GDM1 (cell line): ENCODE measurements at places on chromosomes 4 and X.

DNA sequence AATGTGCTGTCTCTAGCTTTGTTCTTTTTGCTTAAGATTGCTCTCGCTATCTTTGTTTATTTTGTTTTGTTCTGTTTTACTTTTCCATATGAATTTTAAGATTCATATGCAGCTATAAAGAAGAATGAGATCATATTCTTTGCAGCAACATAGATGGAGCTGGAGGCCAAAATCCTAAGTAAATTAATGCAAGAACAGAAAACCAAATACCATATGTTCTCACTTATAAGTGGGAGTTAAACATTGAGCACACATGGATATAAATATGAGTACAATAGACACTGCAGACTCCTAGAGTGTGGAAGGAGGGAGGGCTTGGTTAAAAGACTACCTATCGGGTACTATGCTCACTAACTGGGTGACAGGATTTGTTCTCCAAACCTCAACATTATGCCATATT is 237.8 kb downstream of the TRAM1L1 start:
- no peak for DNase-seq

GRCh38 chrX:43467608-43468234 is 188.4 kb upstream of the MAOA start:
- DNase-seq, result no peak

DNA sequence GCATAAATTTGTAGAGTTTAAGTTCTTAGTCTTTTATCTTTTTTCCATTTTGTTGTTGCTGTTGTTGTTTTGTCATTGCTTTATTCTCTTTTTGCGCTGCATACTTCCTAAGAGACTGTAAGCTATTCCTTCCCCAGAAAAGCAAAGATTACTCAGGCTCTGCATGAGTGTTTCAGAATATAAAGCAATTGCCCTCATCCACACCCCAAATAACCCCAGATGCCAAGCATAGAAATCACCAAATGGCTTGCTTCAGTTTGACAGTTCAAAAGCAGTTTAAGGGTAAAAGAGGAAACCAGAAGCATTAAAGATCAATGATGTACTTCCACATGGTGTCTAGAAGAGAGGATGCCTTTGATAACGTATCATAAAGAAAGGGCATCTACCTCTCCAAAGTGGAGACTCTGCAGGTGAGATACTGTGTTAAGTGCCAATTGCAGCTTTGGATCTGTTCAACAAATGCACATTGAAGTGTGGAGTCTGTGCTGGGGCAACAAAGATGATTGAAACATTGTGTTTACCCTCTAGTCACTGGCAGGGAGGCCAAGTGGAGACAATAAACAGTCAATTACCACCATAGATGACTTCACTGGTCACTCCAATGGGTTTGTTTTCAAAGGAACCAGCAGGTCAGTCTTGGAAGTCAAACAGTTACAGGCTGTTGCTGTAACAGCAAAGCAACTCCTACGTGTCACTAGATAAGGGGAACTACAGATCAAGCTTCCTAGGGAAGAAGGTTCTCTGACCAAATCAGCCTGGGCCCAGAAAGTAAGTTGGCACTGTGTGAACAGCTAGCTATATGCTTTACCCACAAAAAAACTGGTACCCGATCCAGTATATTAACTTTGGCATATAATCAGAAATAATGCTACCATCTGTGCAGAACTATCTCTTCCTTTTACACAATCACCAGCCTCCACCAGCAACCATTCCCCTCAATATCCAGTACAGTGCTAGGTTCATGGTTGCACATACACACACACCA is 40.6 kb upstream of the IL21 start:
- DNase-seq, result peak; percentile 3

- no peak for DNase-seq
Observed at GRCh38 chr4:125319311-125319710, 4.6 kb downstream of the FAT4 start.

DNA sequence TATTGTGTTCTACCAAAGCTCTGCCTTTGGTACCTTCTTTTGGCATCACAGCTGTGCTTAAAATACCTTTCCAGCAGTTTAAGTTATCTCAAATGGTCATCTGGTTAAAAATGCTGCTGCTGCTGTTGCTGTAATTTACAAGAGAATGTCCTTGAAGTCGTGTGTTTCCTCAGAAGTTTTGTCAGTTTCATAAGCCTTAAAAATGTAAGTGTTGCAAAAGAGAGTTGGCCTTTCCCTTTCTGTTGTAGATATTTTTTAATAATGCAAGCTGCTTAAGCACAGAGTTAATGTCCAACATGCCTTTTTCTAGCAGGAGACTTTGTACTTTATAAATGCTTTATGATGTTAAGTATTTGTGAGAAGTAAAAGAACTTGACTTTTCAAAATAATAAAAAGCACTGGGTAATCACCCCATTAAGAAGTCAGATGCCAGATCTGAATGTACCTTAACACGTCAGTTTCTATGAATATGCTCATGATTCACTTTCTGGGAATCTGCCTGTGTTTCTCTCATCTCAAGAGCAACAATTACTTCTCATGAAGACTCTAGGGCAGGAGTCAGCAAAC is 35.3 kb upstream of the TENM3 start:
- no peak for DNase-seq

DNA sequence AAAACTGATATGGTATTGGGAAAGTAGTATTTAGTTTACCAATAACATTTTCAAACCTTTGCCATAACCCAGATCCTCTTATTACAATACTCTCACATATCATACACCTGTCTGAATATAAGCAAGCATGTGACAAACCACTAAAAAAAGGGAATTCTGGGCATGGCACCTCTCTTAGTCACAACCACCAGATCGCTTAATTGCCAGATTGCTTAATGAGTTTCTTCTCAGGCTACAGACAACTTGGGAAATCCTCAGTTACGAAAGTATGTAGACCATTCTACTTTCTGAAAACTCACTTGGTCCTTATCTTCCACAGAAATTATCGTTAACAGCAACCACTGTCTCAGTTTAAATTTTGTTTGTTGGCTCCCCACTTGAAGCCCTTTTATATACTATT is 2.1 kb downstream of the NAF1 start:
- no peak for DNase-seq

DNA sequence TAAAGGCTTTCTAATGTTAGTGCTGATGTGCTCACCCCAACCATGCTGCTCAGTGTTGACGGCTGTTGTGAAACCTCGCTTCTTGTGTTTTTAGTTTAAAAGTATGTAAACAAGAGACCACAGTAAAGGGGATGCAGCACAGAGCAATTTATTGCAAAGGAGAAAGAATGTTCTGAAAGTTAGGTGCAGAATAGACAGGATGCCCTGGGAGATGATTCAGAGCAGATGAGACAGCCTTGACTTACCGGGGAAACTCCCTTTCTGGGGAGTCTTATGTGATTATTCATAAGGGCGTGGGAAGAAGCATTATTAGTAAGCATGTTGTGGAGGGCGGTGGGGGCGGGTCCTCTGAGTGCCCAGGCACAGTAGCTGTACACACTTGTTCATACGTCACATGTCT is 47.7 kb downstream of the EVC start:
- no peak for DNase-seq

DNA sequence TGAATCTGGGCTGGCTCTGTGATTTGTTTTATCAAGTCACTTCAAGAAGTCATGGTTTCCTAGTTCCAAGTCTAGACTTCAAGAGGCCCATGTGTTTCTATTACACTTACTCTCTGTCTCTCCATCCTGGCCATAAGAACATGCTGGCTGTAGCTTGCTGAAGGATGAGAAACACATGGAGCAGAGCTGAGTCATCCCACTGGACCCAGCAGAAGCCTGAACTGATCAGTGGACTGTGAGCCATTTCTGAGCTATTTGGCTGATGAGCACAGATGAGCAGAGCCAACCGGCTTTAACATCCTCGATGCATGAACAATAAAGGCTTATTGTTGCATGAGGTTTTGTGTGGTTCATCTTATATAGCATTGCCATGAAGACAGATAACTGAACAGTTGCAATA is 290.6 kb upstream of the BOD1L1 start:
- no peak for DNase-seq

- DNase-seq, result no peak
Observed at GRCh38 chrX:635428-636090, 5.0 kb downstream of the SHOX start.

- no peak for DNase-seq
Observed at GRCh38 chrX:39679497-39680157, 418.1 kb downstream of the BCOR start.

DNA sequence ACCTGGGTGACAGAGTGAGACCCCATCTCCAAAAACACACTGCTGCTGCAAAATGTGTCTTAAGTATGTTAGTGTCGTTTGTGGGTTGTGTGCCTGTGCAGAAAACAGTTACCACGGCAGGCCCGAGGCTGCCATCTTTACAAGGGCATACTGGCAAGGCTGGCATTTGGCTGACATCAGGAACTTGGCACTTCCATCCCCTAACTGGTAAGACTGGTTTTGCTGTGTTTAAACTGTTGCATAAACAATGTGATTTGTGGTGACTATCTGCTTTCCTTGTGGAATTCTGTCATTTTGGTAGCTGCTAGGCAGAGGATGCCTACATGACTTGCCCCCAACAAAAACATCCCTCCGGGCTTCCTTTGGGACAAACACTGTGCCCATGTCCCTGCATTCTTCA is 12.3 kb downstream of the LRP2BP start:
- DNase-seq, result no peak

- DNase-seq, result no peak
Observed at GRCh38 chr4:155371432-155372043, 5.2 kb downstream of the MAP9 start.

- no peak for DNase-seq
Observed at GRCh38 chrX:42028109-42028508, 104.8 kb upstream of the CASK start.

DNA sequence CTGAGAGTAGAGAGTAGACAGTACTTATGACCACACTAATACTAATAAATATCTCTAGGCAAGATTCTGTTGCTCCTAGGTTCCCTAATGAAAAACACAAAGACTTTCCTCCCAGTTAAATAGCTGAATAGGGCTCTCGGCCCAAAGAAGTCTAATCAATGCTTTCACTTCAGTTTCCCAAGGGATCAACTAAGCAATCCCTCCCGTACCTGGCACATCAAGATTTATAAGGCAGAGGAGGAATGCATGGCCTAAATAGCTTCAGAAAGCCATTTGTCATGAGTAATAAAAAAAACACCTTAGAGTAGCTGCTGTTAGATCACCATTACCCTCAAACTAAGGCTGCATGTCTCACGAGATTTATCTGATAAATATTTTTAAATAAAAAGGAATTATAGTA is 56.8 kb upstream of the EXOC1L start:
- no peak for DNase-seq

- DNase-seq, result no peak
Observed at GRCh38 chr4:122858705-122859104, 32.1 kb downstream of the FGF2 start.

GRCh38 chr4:33025236-33025635 is 2305.1 kb downstream of the PCDH7 start:
- DNase-seq, result no peak

GRCh38 chrX:130083656-130084382 is 26.5 kb downstream of the ELF4 start:
- DNase-seq, result peak; percentile 42

- no peak for DNase-seq
Observed at GRCh38 chr4:150209140-150209829, 131.0 kb downstream of the DCLK2 start.

DNA sequence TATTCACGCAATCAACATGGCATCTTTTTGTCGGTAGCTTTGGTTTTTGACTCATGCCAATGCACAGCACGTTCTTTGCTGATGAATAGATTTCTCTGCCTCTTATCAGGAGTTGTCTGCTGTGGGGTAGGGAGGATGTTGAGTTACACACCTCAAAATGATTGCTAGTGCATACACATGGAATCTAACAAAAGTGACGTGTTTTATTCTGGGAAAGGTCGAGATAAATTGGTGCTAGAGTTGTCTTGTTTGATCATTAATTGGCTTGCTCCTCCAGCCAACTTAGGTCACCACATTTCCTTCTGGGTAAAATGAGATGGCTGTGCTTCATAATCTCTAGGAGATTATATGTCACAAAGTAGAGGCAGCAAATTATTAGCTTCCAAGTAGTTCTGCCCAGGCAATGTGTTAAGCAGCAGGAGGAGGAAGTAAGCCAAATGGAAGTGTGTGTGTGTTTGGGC is 3.9 kb downstream of the RAB9A start:
- no peak for DNase-seq

DNA sequence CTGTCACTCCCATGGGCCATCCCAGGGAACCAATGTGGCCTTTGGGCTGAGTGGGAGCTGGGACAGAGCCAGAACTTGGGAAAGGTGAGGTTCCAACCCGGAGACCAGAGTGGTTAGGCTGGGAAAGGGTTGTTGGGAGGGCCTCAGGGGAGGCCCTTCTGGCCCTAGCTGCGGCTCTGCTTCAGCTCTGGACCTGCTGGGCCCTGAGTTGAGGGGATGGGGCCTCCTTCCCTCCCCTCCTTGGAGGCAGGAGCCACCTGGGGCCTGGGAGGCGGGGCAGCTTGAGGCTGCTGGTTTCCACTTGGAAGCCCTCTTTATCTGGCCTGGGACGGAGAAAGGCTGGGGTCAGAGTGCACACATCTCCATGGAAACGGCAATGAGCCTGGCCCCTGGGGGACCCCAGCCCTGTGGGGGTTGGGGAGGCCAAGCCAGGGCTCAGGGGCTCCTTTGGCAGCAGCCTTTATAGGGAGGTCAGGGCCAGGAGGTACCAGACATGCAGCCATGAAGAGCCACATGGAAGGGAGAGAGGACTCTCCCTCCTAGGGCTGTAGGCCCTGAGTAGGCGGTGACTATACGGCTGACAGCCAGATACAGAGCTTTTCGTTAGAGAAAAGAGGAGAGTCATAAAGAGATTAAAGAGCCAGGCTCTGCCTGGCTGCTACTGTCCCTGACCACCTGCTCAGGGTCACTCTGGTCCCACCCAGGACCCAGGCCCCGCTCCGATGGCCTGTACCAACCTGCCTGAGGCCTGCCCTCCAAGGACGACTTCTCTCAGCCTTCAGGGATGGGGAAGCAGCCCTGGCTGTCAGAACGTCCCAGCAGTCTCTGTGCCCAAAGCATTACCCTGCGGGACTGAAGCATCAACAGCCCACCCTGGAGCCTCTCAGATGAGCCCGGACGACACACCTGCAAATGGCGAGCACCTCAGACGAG is 6.9 kb upstream of the NSD2 start:
- no peak for DNase-seq

DNA sequence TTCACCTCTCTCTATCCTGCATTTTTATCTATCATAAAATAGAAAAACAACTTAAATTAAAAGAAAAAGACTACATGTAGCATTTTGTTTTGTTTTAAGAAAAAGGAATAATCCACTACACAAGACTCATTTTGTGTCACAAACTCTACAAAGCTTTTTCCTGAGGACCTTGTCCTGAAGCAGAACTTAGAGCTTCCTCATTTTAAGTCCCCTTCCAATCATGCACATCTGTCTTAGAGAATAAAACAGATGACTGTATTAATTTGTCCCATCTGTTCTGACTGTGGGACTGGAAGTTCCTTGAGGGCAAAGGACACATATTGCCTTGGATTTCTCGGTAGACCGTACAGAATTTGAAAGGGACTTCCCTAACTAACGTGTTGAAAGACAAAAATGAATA is 218.5 kb downstream of the COL25A1 start:
- DNase-seq, result no peak

DNA sequence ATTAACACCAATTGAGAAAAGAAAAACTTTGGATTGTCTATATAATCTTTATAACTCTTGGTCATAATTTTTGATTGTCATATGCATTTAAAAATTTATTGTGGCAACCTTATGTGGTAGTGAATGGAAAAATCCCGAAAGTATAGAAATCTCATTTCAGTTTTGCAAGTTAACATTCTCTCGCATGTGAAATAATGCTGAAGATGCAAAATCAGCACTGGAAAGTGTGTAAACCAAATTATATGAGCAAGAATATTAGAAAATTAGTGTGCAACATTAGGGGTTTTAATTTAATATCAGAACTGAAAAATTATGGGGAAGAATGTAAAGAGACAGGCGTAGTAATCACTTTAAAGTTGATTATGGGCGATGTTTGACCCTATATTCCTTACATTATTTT is 1472.8 kb downstream of the PCDH7 start:
- DNase-seq, result no peak
